ENCODE measurements at places on chromosomes 1 and 21. TPM values are rescaled to one million over a fixed set of nuclear protein-coding genes. Genes with fewer than 3 reads are reported as not detected.

Gene DTL
- polyA plus RNA-seq: 0.08 TPM

Gene FALEC
- 0.18 TPM for polyA plus RNA-seq

- DNase-seq: peak; percentile 82
Measured at GRCh38 chr1:155127105-155127966, at the start of gene EFNA1. Gene EFNA1 (plus strand): TSS chr1:155127876. CDS start chr1:155127978, 102 bp downstream.

Gene C4BPB
- not detected for polyA plus RNA-seq

Gene BTBD19
- 6.2 TPM for polyA plus RNA-seq

- no peak for DNase-seq
Measured at GRCh38 chr1:160004425-160004824, 27.4 kb downstream of the PIGM start.

Gene TTLL7
- 2.0 TPM for polyA plus RNA-seq

GRCh38 chr1:164754088-164754600 is 195.2 kb downstream of the PBX1 start:
- peak; percentile 60 for DNase-seq

DNA sequence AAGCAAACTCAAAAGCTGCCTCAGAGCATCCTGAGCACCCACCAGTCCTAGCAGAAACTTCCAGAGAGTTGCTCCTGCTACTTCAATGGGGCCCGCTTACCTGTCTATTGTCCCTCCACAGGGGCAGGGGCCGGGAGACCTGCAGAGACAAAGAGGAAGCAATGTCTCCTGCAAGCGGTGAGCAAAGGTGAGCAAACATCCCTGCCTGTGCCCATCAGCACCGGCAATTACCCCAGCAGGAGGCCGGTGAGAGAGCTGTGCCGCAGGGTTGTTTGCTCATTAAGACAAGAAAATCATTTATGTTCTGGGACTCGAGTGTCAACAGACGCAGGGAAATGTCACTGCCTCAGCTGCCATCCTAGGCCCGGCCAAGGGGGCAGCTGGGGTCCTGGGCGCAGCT is 53.8 kb upstream of the TARDBP start:
- no peak for DNase-seq

DNA sequence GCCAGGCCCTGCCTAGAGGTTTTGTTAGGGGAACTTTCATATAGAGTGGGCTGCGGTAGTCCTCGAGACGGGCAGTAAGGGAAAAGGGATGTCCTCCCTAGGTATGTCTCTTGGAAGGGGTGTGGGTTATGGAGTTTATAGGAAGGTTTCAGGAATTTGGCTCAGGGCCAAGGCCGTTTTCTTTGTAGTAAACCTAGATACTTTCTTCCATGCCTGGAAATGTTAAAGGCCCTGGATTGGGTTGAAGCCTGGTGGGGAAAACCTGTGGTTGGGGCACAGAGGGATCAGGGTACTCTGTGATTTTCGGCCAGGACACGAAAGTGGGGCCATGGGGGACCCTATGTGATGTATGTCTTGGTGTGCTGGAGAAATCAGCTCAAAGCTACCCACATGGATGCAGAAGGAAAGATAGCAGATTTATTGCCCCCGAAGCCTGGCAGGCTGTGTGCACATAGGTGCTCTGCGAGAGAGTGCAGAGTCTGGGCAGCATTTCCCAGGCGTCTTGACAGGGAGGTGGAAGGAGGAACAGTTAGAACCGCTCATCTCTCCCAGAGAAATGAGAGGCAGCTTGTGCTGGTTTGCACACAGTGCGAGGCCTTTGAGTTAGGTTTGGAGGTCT is 1.7 kb downstream of the SNAP47 start:
- no peak for DNase-seq

Gene PLA2G2D
- not detected for polyA plus RNA-seq

Gene KIF21B
- 0.29 TPM for polyA plus RNA-seq

GRCh38 chr1:210769473-210769872 is 364.5 kb downstream of the KCNH1 start:
- no peak for DNase-seq

- DNase-seq: no peak
Measured at GRCh38 chr1:158681606-158682005, 4.9 kb downstream of the SPTA1 start.

Gene LRRC42
- 3.7 TPM for polyA plus RNA-seq

Gene LCE2C
- polyA plus RNA-seq: not detected

GRCh38 chr1:154427173-154428139 is 22.3 kb downstream of the IL6R start:
- DNase-seq: peak; percentile 62

- peak; percentile 30 for DNase-seq
Measured at GRCh38 chr1:154422521-154422920, 17.4 kb downstream of the IL6R start.

- no peak for DNase-seq
Measured at GRCh38 chr1:224358237-224358636, 1.6 kb downstream of the CNIH4 start.

Gene TTC34
- 0.30 TPM for polyA plus RNA-seq

GRCh38 chr1:967466-968343 is 1.4 kb downstream of the PLEKHN1 start:
- DNase-seq: peak; percentile 21

Gene CHODL
- polyA plus RNA-seq: 0.15 TPM

DNA sequence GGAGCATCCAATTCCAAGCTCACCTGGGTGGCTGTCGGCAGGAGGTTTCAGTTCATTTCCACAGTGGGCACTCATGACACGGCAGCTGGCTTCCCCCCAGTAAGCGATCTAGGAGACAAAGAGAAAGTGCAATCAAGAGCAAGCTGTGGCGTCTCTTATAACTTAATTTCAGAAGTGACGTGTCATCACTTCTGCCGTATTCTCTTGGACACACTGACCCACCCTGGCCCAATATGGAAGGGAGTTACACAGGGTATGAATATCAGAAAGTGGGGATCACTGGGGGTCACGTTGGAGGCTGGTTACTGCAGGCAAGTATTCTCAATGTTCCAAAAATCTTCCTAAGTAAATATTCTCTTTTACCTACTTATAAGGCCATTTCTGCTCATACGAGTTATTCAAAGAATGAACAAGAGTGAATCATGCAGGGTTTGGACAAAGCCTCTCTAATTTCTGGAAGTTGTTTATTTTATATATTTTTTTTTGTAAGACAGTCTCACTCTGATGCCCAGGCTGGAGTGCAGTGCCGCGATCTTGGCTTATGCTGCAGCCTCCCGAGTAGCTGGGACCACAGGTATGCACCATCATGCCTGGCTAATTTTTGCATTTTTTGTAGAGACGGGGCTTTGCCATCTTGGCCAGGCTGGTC is 46.5 kb upstream of the GREM2 start:
- DNase-seq: no peak

DNA sequence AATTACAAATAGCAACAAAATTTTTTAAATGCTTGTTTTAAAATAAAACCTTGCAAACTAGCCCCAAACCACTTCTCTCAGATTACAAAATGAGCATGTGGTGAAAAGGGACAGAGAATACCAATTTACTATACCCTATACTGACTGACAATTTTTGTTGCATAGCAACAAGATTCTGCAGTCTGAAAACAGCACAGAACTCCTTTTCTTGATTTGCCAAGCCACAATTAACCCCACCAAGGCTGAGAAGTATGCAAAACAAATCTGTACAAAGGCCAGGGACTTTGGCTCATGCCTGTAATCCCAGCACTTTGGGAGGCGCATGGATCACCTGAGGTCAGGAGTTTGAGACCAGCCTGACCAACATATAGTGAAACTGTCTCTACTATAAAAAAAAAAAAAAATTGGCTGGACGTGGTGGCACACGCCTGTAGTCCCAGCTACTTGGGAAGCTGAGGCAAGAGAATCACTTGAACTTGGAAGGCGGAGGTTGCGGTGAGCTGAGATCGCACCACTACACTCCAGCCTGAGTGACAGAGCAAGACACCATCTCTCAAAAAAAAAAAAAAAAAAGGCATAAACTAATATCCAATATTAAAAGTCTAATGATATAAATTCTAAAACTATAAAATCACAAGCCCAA is 21.8 kb downstream of the ENAH start:
- no peak for DNase-seq

Gene CAMK1G
- not detected for polyA plus RNA-seq

Gene ROR1
- polyA plus RNA-seq: 9.6 TPM

Gene SYT2
- polyA plus RNA-seq: not detected

Gene TIPRL
- polyA plus RNA-seq: 31.7 TPM

DNA sequence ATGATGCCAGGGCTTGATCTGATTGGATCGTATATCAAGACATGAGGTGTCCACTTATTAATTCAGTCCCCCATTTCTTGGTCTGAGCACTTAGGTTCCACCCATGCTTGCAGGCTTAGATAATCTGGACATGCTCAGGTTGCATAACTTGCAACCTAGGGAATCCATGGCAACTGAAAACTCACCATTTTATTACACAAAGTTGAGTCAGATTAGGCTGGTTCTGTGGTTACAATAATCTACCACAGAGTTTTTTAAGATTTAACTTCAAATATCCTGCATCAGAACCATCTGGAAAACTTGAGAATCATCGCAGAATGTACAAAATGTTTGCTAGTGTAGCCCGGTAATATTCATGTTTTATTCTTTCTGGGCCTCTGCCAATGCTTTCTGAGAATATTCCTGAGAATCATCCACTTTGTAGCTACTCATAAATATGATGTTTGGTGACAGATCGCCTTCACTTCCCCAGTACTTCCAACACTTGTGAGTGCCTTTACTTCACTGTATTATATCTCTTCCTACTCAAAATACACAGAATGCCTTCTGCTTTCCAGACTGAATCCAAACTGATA is 707.2 kb upstream of the ADAMTS5 start:
- DNase-seq: no peak

DNA sequence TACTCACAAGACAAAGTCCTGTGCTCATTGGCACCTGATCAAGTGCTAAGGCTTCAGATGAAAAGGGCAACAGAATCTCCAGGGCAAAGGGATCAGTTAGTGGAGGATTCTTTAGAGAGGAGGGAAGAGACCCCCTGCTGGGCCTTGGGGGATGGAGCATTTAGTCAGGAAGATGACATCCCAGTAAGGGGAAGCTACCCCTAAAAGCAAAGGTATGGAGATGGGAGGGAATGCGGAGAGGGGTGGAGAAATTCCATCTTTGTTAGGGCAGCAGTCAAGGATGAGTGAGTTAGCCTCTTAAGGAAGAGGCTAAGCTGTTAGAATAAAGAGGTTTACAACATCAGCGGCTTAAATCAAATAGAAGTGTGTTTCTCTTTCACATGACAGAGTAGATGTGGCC is 67.4 kb downstream of the ST6GALNAC3 start:
- DNase-seq: no peak

- no peak for DNase-seq
Measured at GRCh38 chr1:76035053-76035452, 39.5 kb upstream of the ST6GALNAC3 start.

Gene OR6Y1
- not detected for polyA plus RNA-seq

DNA sequence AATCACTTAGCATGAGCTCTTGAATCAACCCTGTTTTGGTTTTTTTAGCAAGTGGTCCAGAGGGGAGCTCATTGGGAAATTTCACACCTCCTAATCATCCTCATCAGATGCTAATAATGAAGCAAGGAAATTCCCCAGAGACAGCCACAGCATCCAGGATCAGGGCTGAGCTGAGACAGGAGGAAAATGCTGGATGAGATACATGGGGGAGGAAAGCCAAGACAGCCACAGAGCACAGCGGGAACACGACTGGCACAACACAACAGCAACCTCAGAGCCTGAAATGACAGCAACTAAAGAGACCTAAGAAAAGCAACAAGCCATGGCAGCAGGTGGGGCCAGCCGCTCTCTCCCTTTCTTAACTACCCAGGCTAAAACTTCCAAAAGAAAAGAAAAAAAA is 70.4 kb downstream of the UBR4 start:
- DNase-seq: no peak

Gene TFB2M
- 4.2 TPM for polyA plus RNA-seq

- no peak for DNase-seq
Measured at GRCh38 chr1:11279152-11279551, 6.2 kb downstream of the UBIAD1 start.

DNA sequence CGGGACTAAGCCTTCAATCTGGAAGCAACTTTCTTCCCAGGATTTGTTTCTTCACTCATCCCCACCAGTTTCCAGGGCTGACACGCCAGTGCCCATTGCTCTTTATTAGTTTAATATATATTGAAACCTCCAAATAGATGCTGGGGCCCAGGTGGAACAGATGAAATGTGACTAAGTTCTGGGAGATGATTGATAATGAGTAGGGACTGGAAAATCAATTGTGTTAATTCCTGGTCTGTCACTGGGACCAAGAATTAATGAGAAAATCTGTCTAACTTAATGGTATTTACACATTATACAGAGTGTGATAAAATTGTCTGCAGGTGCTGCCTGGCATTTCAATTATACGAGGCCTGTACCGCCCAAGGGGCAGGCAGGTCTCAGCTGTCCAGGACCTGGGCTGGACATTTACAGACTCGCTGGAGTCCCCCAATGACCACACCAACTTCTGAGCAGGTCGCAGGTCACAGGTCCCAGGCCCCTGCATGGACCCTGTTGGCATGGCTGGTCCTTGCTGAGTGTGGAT is 35.8 kb downstream of the UBIAD1 start:
- DNase-seq: no peak

Gene GFI1
- 0.04 TPM for polyA plus RNA-seq

DNA sequence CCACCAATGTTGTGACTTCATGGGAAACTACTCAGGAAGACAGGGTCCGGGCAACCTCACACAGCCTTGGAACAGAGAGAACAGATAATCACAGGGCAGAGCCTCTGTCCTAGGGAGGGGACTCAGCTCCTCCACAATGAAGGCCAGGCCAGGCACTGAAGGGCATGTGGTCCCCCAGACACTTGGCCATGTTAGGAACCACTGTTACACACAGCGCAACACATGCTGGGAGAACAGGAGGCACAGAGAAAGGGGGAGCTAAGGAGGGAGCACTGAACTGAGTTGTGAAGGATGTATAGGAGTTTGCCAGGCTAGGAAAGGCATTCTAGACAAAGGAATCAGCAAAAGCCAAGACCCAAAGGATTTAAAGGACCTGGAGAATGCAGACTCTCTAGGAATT is 127.6 kb downstream of the DMRTB1 start:
- DNase-seq: no peak

Data from heart left ventricle (tissue), 16 donors.